ENCODE measurements at places on chromosomes 2 and 18.

- no peak for DNase-seq
Measured at GRCh38 chr2:237697586-237698357, 70.4 kb downstream of the LRRFIP1 start.

DNA sequence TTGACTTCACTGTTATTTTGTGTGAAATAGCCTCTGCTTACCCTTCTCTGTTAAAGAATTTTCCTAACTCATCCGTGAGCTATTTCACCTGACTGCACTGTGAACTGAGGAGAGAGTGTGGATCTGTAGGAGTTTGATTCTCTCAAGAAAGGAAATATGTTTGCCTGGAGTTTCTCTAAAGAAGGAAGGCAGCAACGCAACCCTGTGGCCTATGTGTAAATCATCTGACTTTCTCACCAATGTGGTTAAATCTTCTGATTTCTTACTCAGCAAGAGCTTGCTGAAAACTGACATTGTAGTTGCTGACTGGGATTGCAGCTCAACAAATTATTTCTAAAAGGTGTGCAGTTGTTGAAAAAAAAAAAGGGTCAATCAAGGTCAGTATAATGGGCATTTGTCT lies 153.9 kb upstream of the PELI1 start:
- no peak for DNase-seq

DNA sequence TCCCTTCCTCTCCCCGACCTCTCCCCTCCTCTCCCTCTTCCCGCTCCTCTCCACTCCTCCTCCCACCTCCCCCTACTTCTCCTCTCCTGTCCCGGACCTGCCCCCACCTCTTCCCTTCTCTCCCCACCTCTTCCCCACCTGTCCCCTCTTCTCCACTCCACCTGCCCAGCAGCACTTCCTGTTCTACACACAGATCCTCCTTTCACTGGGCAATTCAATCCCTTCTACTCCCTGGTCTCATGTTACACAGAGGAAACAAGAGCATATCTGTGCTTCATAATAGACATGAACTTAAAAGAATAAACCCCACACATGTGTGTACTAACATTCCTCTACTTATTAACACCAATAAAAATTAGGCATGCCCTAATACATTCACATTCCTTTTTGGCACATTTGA lies 34.8 kb downstream of the TIMM21 start:
- DNase-seq, result no peak

- no peak for DNase-seq
Measured at GRCh38 chr2:15539999-15540398, 21.1 kb downstream of the NBAS start.

GRCh38 chr2:100242891-100243619 lies 79.2 kb downstream of the LONRF2 start:
- no peak for DNase-seq
